ENCODE measurements at places on chromosomes 4 and X.

DNA sequence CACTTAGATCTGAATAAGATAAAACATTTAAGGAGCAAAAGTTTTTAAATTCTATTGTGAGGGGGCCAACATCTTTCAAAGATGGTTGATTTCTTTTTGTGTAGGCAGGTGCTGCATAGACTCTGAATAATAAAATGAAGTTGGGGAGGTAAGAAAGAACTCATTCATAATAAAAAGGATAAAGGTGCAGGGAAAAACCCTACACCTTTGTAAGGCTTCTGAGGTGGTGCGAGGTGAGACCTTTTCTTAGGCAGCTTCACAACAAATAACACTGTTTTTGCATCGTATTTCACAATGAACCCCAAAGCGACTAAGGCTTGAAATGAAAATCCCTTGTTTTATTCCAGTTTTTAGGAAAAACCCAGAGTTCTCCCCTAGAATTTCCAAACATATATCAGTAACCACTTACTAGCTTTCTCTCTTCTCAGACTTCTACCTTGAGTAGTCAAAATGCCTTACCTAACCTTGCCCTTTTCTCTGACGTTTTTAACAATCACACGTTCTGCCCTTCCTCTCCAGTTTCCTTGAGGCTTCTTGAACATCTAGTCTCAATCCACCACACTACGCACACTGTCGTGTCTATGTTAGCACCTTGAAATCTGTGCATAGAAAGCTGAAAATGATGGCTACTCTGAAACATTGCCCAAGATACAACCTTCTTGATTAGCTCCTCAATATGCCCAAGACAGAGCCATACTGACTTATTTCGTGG lies 30.2 kb downstream of the MAML3 start:
- no peak for DNase-seq

DNA sequence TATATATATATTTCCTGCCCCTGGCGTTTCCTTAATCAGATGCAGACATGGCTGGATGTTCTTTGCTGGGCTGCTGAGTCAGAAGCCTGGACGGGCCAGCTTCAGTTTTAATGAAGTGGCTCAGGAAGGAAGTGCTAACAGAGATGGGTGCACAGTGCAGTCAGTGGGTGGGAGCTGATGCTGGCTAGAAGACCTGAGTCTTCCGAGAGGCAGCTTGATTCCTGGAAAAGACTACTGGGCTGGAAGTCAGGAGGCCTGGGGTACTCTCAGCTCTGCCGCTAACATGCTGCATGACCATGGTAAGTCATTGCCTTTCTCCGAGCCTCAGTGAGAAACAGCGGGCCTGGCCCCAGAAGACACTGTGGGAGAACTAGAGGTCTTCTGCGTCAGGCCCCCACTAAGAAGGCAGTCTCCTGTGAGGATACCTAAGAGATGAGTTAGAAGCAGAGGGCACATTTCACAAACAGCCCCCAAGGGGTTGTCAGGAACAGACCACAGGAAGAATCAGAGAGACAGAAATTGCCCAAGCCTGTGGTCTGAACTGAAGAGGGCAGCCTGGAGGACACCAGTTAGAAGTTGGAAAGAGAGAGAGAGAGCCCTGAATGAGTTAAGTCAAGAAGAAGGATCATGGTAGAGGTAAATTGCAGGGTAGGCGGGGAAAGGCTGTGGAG lies 8.3 kb upstream of the CD40LG start:
- no peak for DNase-seq

- no peak for DNase-seq
Observed at GRCh38 chrX:13386636-13387035, 66.8 kb upstream of the ATXN3L start.

DNA sequence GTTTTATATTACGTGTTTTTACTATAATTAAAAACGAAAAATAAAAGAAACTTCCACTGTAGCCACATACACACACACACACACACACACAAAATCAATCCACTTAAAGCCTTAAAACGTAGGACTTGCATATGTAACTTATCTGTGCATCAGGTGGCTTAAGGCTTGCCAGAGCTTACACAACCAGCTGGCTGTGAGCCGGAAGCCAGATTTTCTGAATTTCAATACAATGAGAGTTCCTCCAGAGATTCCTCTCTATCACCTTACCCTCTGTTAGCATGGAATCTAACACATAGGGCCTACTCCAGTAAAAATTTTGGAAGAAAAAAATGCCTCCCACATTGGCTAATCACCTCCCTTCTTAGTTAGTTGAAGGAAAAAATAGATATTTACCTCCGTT lies 27.9 kb upstream of the SLITRK4 start:
- no peak for DNase-seq

- DNase-seq = no peak
Observed at GRCh38 chr4:3715061-3715854, 50.9 kb upstream of the ADRA2C start.

DNA sequence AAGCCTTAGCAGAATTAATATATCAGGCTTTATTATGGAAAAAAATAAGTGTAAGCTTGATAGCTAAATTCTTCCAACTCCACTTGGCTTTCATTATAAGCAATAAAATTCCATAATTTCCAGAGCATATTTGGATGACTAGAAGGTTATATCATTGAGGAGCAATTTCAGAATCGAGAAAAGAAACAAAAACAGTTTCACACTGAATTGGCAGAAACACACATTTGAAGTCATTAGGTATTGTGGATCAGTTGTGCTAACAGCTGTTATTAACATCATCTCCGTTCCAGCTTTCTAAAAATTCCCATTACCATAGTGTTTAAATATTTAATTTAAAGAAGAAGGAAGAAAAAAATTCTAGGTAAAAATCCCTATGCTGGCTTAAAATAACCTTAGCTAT lies 92.6 kb downstream of the ANTXR2 start:
- no peak for DNase-seq

DNA sequence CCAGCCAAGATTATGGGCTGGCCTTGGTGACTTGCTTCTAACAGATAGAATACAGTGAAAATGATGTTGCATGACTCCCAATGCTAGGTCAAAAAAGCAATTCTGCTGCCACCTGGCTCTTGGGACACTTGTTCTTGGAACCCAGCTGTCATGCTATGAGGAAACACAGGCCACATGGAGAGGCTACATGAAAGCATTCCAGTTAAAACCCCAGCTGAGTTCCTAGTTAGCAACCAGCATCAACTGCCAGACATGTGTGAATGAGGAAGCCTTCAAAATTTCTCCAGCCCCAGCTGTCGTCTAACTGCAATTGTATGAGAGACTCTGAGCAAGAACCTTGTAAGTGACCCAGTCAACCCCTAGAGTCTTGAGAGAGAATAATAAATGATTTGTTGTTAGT lies 105.2 kb upstream of the FGF16 start:
- DNase-seq = no peak

DNA sequence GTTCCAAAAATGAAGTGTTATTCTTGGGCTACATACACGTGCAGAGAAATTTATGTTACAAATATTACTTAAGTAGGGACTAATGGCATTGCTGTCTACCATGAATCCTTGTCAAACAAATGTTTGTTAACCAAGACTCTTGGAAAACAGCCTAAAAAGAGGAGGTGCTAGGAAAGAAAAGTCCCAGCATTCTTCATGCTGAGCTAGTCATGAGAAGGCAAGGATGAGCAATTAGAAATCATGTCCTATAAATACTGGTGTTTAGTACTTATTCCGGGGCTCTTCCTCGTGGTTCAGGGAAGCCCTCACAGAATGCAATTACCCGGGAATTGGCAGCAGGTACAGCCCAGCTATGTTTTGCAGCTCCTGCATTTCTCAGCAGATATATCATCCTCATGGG lies 378.1 kb upstream of the FTHL17 start:
- no peak for DNase-seq

- no peak for DNase-seq
Observed at GRCh38 chr4:70954032-70954431, 39.4 kb upstream of the DCK start.

- no peak for DNase-seq
Observed at GRCh38 chrX:111337067-111337637, 66.9 kb upstream of the CAPN6 start.

DNA sequence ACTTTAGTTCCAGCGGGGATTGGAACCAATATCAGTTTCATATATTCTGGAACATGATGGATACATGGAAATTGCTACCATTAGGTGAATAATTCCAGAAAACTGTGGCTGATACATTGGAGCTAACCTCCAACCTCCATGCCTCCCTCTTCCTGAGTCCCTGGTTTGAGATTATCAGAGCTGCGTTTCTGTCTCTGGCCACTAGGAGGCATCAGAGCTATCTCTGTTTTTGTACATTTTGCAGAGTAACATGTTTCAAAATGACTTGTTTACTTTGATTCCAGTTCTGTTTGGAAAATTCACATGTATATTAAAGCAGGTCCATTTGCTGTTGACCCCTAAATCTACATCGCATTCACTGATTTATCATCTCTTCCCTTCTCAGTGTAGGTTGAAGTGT lies 2.4 kb upstream of the RAB40AL start:
- no peak for DNase-seq

Measured in LoVo (cell line).